ENCODE measurements at places on chromosomes 4 and X.

DNA sequence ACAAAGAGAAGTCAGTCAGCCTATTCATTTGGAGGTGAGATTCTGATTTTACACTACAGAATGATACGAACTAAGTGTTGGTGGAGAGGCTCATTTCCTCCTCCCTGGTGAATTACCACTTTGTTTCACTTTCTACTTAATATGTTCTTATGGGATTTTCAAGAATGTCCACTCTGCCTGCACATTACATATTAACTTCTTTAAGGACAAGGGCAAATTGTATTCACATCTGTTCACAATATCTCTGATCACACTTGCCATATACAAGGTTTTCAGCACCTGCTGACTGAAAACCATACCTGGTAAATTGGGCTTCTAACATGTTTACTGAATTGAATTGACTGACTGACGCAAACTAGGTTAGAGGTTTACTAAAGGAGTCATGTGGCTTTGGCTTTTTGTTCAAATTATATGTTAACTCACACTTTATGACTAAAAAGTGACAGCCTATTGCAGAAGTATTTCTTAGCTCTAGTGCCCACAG, 188.4 kb upstream of the MBNL3 start:
- no peak for DNase-seq

DNA sequence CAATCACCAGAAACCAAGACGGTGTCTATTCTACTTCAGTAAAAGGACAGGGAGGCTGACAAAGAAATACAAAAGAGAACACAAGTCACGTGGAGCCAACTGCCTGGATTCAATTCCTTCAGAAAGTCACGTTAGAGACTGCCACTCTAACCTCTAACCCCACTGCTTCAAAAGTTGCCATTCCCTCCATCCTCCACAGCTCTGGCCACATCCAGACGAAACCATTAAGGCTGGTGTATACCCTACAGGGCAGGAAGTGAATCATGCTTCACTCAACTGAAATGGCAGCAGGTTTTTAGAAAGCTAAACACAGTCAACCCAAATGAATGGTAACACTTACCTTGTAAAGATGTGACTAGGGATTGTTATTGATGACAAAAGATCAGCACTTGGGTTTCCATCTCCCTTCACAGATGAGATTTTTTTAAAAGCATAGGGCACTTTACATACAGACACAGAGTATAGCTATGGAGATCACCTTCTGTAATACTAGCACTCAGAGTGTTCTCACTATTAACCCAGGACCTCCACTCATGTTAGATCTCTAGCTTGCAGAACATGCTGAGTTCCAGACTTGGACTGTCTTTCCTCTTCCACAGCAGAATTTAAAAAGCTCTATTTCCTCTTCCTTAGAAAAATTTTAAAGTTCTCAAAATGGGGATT, 37.4 kb downstream of the MAML3 start:
- no peak for DNase-seq

DNA sequence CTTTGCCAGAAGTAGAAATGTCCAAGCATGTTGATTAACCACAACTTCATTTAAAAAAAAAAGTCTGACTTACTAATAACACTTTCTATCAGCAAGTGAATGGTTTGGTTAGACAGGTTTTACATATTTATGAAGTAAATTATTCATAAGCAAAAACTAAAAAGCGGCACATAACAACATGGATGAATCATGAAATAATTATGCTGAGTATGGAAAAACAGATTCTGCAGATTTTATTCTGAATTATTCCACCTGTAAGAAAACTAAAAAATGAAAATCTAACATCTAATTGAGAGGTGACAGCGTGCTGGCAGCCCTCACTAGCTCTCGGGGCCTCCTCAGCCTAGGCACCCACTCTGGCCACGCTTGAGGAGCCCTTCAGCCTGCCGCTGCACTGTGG, 173.5 kb downstream of the ADAM29 start:
- no peak for DNase-seq

DNA sequence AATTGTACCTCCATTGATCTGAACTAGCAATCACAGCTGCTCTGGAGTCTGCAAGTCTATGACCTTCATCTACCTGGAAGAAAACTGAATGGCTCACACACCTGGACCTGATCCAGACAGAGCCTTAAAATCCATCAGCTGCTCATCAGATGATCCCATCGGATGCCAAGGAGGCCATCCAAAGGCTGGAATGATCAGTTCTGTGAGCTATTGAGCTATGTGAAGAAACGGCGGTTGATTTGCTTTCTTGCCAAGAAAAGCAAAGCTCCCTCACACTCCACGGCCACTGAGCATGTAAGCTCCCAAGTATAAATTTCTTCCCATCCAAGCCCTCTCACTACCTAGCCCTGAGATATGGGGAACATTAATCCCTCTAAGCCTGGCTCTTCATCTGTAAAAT, 63.1 kb downstream of the RELL1 start:
- no peak for DNase-seq

GRCh38 chr4:154013576-154013975, 224.7 kb upstream of the SFRP2 start:
- no peak for DNase-seq

DNA sequence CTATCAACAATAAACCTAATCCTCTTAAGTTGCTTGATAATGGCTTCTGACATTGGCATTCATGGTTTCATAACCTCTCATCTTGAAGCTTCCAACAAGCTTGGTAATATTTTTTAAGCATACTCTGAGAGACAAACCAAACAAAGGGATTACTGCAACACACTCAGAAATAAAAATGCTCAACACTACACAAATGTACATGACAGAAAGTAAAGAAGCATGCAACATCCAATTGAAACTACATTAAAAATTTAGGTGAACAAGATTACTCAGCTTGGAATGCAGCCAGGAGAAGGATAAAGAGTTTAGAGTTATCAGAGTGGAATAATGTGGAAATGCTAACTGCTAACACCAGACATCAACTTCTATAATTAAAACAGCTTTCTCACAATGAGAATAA, 1136.6 kb upstream of the PABPC4L start:
- DNase-seq = no peak

GRCh38 chr4:138555584-138555983, 313.4 kb upstream of the SLC7A11 start:
- DNase-seq = no peak

DNA sequence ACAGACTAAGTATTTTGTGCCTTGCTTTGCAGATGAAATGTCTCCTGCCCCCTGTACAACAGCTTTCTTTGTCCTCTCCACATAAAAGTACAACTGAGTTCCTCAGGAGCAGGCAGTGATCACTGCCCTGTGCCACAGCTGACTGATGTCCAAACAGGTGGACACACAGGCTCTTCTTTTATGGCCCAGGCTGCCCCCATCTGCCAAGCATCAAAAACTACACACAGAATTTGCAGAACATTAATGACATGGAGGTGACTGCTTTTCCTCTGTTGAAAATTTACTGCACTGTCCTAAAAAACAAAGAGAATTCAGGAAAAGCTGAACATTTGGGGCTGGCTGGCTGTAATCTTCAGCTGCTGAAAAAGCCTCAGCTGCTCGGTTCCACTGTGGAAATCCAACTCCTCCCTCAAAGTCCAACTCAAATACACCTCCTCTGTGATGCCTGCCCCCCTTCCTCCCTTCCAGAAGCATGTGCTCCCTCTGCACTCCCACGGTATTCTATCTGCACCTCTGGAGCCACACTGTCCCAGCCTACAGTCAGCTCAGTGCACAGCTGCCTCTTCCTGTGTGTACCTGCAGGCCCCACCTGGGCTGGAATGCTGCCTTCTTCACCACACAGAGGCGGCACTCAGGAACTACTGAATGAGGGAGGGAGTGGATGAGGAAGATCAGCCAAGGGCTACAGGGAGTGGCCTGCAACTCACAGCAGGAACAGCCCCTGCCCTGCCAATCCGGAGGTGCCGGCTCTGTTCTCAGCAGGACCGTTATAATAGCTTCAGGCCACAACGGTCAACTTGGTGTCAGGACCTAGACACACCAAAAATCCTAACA, 10.3 kb downstream of the AFAP1 start:
- DNase-seq = no peak

DNA sequence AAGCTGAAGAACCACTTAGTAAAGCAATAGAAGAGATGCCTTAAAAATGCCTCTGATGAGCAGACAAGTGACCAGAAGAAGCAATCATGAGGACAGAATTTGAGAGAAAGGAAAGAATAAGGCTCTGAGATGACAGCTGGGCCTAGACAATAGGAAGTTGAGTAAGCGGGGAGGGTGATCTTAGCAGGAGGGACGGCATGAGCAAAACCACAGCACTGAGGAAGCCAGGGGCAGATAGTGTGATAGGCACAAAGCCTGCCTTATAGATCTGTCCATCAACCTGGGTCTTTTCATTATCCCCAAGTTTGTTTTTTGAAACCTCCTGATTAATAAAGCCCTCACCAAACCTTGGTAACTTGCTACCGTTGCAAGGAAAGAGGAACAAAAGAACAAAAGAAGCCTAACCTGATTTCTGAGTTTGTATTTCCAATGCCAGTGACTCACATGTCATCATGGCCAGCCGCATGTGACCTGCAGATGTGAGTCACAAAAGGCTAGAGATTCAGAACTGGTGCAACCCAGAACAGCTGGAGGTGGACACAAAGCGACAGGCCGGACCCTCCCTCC, 55.7 kb upstream of the PPARGC1A start:
- no peak for DNase-seq

DNA sequence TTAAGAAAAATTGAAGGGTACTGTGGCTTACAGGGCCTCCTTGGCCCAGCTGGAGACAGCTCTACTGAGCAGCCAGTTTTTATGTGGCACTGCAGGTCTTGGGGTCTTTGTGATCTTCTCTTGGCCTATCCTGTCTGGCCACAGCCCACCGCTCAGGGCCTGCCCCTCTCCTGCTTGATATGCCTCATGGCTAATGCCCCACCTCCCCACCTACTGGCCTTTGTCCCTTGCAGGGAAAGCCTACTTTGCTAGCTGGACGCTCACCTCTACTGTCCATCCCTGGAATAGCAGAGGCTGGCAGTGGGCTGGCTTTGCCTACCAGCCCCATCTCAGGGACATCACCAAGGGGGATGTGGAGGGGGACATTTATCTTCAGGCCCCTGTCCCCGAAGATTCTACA, 134.1 kb downstream of the PJA1 start:
- DNase-seq = no peak

- no peak for DNase-seq
Observed at GRCh38 chr4:31592293-31592692, 872.1 kb downstream of the PCDH7 start.

- no peak for DNase-seq
Observed at GRCh38 chrX:150348365-150348764, 14.8 kb upstream of the MAMLD1 start.

DNA sequence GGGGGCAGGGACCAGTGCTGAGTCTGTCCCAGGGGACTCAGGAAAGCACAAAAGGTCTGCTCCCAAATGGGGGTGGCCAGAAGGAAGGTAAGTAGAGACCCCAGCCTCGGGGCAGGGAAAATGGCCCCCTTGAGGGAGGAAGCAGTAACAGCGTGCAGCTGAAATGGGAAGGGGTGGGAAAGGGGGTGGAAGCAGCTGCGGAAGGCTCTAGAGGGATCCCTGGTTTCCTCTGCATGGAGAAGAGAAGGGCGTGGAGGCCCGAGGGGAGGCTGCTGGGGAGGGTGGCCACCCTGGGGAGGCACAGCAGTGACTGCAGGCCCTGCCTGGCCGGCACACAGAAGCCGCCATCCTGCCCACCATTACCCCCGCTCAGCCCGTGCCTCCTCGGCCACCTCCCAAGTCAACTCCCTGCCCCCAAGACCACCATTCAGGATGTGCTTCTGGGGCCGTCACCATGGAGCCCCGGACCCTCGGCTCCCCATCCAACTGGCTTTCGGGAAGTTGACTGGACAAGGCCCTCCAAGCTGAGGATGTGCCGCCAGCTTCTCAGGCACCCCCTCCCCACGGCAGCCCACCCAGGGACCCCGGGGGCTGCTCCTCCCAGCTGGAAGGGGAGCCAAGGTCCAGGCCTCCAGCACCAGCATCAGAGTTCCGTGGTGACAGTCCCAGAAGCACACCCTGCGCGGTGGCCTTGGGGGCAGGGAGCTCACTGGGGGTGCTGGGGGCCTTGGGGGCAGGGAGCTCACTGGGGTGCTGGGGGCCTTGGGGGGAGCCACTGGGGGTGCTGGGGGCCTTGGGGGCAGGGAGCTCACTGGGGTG, 23.6 kb downstream of the CFAP99 start:
- no peak for DNase-seq

- DNase-seq = no peak
Observed at GRCh38 chr4:77564231-77564630, 41.4 kb upstream of the CXCL13 start.

GRCh38 chr4:42101446-42101975, 50.9 kb downstream of the BEND4 start:
- no peak for DNase-seq
